ENCODE measurements at places on chromosomes 11 and 22.

GRCh38 chr11:8603696-8604077, 9.7 kb upstream of the STK33 start:
- DNase-seq: no peak

DNA sequence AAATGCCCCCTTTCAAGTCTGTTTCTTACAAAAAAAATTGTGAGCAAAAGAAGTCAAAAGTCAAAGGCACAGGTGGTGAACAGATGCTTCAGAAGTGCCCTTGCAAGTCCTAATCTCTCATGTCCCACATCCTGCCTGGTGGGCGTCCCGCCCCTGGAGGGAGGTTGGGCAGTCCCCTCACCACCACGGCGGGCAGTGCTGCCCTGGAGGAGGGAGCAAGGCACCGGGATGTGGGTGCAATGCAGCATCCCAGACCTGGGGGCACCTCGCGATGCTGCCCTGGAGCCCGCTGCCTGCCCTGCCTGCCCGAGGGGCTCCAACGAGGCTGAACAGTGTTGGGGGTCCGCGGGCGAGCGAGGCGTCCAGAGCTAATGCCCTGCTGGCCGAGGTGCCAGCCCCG, 15.9 kb downstream of the MRGPRG start:
- no peak for DNase-seq

DNA sequence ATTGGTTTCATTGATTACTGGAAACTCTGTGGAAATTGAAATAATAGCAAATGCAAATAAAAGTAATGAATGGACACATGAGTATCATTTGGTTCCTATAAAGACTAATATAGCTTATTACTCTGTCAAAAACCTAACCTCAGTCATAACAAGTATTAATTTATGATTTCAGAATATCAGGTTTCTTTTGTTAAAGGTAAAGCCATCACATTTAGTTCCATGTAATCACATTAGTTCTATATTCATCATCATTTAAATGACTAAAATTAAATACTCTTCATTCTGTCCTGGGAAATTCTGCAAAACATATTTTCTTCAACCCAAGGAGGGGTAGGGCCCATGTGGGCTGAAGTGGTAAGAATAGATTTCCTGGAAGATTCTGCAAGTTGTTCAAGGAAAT, 68.2 kb upstream of the ANO3 start:
- no peak for DNase-seq

DNA sequence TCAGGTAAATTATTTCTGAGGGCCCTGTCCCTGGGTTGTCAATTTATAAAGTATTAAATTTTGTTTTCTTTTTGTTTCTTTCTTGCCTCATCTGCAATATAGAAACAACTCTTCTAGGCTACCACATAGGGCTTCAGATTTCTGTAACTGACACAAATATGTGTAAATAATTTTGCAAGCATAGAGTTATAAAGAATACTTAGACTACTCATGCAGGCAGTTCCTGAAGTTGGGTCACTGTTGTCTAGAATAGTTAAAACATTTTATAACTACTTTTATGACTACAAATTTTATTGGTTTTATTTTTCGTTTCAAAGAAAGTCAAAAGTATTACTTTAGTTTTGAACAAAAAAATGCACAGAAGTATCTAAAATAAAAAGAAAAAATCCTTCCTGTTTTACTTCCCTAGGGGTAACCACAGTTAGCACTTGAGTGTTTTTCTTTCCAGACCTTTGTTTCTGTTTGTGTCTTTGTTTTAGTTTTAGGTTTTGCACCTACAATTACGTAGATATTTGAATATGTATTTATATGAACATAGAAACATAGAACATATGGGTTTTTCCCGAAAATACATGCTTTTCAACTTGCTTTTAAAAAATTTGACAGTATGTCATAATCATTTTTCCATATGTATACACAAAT, 12.4 kb upstream of the TMEM123 start:
- DNase-seq: no peak

- DNase-seq: no peak
These were observed 9.9 kb downstream of the NUMA1 start for GRCh38 chr11:72070491-72070890.

- DNase-seq: no peak
These were observed 1.4 kb downstream of the ASCL2 start for GRCh38 chr11:2268729-2269600.

- DNase-seq: no peak
These were observed 1.4 kb downstream of the SELENOO start for GRCh38 chr22:50202130-50202666.

DNA sequence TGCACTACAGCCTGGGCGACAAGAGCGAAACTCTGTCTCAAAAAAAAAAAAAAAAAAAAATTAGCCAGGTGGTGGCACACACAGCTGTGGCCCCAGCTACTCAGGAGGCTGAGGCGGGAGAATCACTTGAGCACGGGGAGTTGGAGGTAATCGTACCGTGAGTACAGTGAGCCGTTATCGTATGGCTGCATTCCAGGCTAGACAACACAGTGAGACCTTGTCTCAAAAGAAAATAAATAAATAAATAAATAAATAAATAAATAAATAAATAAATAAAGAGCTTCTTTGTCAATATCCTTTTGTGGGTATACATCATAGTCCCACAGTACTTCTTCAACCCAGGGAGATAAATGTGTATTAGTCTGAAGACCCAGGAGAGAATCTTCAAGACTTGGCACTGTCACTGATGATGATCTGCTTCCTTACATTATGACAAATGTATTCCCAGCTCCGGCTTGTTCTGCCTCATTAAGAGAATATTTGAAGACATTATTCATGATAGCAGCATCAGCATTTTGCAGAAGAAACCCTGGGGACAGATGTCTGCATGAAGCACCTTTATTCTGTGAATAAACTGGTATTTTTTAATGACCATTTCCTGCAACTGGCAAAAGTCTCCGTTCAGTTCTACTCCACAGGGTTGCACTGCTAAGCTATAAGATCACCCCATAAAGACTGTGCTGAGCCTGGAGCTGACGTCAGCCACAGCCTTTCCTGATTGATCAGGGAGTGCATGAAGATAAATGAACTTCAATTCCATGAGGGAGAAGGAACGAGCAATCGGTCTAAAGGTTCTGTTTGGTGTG, 1.6 kb upstream of the ACY3 start:
- no peak for DNase-seq

GRCh38 chr11:11538277-11538960, 83.4 kb downstream of the GALNT18 start:
- DNase-seq: no peak

GRCh38 chr11:34263441-34264091, 94.2 kb downstream of the ABTB2 start:
- DNase-seq: peak; percentile 87
